ENCODE measurements at places on chromosomes 5 and 9.

DNA sequence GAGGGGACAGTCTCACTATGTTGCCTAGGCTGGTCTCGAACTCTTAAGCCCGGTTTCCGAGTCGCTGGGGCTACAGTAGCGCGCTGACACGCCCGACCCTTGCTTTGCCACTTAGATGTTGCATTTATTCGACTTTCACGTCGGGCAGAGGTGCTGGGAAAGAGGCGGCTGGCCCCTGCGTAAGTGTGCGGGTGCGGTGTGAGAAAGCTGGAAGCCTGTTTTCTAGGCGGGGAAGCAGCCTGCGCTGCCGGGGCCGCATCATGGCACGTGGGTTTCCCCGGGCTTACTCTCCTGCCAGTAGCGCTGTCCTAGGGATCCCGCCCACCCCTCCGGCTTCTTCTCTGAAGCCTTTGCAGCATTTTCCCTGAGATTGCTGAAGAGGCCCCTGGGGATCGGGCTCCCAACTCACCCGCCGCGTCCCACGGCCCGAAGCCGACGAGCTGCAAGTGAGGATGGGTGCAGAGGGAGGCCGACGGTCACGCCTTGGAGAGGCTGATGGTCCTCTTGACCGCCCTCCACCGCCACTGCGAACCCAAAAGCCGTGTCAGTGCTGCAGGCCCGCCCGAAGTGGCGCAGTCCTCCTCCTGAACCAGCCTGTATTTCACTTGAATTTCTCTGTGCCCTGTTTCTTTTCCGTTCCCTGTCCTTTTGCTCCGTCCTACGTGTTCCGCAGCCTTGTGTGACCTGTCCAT, 5.8 kb upstream of the TRIM41 start:
- peak; percentile 61 for DNase-seq

GRCh38 chr9:130172858-130173665, 858 bp downstream of the NCS1 start:
- DNase-seq = no peak

- no peak for DNase-seq
These were observed 295.1 kb downstream of the CDK5RAP2 start for GRCh38 chr9:120284821-120285220.

GRCh38 chr5:144084971-144085370, 85.5 kb downstream of the YIPF5 start:
- DNase-seq = no peak

- no peak for DNase-seq
These were observed 675.4 kb upstream of the DMAC1 start for GRCh38 chr9:8474937-8475336.

DNA sequence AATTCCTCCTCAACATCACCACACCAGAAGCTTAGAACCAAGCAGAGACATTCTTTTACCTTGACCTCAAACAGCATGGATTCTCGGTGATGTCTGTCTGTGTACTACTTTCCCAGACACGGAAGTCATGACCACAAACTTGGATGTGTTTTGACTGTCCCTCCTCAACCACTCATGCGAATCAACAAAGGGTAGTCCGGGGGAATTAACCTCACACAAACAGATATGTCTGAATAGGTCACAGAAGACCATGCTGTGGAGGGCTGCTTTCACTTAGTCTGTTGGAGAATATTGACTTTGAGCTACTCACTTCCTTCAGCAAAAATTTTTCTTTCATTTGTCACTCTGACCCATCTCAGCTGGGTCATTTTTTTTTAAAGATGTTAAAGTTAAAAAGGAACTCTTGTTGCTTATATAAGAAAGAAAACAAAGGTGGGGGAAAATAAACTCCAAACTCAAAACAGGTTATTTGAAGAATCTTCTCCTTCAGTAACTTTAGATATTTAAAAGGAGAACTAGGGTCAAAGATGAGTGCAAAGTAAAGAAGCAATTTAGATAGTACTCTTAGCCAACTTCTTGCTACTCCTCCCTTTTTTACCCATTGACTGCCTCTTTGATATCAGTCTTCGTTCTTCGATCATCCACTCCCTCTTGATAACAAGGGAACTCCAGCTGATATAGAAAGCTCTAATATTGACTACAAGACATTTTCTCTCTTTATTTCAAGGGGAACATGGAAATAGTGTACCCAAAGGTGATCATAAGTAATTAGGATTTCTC, 343.4 kb upstream of the CDH6 start:
- no peak for DNase-seq

DNA sequence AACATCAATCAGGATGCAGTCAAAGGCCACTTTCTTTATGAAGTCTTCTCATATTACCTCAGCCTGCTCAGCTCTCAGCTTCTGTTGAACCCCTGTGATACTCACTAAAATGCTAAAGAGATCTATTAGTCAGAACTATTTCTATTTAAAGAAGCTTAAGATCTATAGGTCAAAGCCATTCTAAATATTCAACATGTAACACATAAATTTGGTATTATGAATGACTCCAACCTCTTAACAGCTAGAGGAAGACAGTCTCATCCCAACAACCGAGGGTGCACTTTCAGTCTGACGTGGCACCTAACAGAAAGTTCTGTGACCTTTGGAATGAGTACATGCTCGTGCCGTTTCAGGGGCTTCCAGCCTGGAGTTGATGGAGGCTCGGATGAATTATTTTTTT, 301.5 kb upstream of the VLDLR start:
- no peak for DNase-seq

DNA sequence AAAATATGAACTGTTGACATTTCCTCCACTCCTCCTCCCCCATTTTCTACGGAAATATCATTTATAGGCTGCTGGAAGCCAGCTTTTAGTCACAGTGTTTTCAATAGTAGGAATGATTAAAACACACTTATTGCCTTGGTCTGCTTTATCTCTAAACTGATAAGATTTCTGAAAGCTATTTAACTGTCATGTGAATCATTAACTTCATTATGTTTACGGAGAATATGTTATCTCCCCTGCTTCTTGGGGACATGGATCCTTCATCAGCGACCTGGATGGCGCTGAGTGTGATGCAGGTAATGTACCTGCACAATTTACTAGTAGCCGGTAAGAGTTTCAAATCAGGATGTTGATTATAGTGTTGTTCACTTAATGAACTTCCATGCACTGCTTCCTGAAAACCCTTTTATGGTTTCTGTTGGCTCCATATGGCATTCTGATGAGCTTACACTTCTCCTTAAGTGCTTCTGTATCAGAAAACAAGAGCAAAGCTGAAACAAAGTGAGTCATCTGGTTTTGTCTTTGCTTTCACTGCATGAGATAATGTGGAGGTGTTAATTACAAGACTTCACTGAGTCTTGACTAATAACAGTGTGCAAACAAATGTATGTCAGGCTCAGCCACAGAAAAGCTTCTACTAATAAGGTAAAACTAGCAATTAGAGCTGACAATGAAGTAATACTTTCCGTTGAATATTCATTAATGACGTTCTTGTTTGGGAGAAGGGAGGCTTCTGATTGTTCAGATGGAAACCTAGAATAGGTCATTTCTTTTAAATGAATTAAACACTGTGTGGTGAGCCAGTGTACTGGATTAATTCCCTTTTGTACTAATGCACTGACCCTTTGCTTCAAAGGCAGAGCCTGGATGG, 162.4 kb upstream of the ZNF608 start:
- no peak for DNase-seq

DNA sequence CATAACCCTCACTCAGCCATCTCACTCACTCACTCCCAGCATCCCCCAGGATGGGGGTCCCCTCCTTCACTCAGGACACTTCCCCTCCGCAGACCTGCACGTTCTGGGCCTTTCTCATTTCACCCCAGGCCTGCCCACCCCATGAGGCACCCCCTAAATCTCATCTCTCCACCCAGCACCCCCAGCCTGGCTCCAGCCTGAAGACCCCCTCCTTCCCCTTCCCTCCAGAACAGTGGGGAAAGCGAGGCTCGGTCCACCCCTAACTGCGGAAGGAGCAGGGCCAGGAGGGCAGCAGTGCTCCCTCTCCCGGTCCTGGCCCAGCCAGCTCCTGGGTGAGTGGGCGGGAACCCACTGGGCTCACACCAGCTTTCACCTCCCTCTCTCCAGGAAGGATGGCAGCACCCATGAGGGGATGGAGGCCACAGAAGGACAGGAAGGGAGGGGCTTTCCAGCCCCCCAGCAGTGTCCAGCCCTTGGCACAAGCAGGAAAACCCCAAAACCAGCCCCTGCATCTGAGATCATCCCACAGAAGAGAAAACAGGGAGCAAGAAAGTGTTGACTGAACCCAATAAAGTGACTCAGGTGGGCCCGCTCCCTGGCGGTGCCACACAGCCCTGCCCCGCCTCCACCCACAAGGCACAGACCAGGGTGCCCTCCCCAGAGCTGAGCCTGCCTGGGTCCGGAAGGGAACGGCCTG, 55.0 kb downstream of the LRSAM1 start:
- no peak for DNase-seq

- no peak for DNase-seq
These were observed 1.6 kb upstream of the ASPN start for GRCh38 chr9:92483627-92484545.

DNA sequence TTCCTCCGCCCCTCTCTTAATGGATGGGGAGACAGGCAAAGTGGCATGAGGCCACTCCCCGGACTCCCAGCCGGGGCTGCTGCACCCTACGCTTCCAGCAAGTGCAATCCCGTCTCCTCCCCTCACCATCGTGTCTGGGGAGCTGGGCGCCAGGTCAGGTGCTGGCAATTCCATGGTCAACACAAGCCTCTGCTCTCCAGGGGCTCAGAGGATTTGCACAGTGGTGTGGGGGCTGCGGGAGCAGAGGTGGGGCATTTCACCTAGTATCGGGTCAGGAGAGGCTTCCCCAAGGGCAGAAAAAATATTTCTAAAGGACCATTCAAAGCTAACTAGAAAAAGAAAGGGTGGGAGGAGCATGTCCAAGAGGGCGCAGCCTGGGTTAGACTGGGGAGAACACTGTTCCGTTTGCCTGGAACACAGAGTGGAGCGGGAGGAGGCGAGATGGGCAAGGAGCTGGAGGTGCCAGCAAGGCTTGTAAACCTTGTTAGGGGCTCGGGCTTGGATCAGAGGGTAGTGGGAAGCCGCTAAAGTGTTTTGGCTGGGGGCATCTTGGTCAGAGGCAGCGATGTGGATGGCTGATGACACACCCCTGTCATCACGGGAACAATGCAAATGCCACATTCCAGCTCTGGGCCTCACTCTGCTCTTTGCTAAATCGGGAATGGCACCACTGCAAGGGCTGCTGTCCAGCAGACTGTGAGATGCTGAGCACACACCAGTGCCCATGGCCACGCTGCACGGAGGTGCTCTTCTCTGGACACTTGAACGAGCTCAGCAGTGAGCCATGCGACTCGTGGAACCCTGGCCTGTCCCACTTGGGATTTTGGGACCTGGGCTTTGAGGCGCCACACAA, 191.7 kb downstream of the CDK5RAP2 start:
- no peak for DNase-seq

- DNase-seq = no peak
These were observed 2.2 kb downstream of the GPX3 start for GRCh38 chr5:151022511-151023018.

DNA sequence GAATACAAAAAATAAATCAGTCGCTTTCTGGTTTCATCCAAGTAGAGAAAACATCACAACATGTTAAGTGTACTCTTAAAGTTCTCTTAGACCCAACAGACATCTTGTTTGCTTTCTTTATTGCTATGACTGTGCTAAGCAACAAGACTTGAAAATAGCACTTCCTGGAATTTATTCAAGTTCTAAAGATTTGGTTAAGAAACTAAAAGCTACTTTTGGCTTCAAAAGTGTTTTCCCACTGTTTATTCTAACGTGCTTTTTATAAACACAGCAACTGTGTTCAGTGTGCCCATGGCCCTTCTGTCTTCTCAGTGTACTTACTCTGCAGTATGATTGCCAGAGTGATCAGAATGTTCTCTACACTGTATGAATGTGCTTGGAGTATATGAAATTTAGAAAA, 109.8 kb downstream of the GIN1 start:
- no peak for DNase-seq

DNA sequence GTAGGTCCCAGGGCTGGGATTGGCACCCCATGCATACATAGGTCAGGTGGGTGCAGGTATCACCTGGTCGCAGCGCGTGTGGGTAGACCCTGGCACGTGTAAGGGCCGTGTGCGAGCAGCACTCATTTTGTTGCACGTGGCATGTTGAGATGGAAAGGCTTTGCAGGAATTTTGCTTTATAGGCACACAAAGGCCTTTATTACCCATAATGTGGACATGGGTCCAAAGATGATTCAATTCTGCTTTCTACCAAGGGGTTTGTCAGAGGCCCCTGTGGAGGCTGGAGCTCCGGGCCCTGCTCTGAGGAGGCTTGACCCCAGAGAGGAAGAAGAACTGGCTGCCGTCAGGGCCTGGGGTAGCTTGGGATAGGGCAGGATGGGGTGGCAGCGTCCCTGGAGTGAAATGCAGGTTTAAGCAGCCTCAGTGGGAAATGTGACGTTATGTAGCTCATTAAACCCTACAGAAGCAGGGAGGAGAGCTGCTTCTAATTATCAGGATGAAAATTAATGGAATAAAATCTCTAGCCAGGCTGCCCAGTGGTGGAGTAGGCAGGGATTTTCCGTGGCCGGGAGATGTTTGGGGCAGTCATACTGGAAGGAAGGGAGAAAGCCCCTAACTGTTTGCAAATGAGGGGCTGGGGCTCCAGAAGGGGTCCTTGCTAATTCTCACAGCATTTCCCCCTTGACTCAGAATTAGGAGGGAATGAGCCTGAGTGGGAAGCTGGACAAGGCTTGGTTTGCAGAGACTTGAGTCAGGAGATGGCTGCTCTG, 103.3 kb upstream of the PITX1 start:
- DNase-seq = no peak

GRCh38 chr9:135514342-135515082, 6.7 kb upstream of the LCN1 start:
- DNase-seq = no peak

DNA sequence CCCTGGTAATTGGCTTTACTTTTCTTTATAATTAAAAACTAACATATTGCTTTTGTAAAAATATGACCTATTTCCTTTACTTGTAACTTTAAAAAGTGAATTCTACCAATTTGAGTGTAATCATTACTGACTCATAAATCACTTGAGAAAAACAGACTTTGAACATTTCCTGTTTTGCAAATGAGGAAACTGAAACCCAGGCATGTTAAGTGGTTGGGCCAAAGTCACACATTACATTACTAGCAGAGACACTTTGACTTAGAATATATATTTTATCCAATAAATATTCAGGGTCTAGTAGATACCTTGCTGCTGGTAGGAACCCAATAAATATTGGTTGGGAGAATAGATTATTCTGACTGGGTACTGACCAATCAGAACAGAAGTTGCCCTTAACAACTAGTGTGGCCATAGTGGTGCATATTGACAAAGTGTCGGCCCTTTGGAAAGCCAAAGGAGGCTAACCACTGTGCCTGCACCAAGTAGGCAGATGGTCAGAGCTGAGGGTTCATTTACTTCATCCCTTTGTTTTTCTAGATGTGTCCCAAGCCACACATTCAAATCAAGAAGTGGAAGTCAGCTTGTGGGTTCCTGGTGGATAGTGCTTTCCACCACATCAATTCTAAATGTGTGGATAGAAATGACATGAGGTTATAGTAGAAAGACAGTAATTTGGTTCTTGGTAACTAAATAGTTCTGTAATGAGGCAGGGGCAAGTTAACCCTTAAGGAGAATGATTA, 365.1 kb upstream of the RIOK2 start:
- DNase-seq = no peak

- DNase-seq = no peak
These were observed 22.5 kb upstream of the CAMSAP1 start for GRCh38 chr9:135929656-135930445.

- no peak for DNase-seq
These were observed 98.5 kb downstream of the STRBP start for GRCh38 chr9:123169926-123170325.

All from T-helper 2 cell (primary cell).